ENCODE measurements at places on chromosomes 13 and 19. TPM values are rescaled to one million over a fixed set of nuclear protein-coding genes. Genes with fewer than 3 reads are reported as not detected.
A peak's percentile ranks its signal among the peaks of the same experiment; 100 is the strongest.

DNA sequence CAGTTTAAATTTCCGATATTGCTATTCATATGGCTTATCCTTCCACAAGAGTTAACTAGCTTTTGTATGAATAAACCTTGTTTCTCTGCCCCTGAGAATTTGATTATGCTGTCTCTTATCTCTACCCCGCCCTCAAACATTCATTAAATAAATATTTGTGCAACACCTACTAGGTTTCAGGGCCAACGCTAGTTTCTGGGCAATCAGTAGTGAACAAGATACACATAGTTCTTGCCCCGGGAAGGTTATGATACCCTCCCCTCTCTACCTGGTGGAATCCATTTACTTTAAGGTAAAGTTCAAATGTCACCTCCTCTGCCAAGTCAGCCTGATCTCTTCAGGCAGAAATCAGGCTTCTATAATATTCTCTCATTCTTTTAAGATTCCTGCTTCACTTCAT is 16.6 kb upstream of the USP12 start:
- no peak for DNase-seq

The SIGLEC11 gene
- polyA plus RNA-seq = 6.6 TPM

DNA sequence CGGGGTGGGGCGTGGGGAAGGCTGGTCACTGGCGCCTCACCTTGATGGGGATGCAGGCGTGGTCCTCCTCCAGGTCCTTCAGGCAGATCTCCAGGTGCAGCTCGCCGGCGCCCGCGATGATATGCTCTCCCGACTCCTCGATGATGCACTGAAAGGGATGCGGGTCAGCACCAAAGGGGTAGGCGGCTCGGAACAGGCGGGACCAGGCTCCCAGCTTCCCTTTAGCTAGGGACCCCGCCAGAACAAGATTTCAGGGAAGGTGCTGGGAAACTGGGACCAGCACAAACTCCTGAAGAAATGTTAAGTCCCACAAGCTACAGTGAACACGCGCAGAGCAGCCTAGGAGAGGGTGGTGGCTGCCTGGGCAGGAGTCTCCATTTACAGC is 6.0 kb downstream of the EEF2 start:
- no peak for DNase-seq

DNA sequence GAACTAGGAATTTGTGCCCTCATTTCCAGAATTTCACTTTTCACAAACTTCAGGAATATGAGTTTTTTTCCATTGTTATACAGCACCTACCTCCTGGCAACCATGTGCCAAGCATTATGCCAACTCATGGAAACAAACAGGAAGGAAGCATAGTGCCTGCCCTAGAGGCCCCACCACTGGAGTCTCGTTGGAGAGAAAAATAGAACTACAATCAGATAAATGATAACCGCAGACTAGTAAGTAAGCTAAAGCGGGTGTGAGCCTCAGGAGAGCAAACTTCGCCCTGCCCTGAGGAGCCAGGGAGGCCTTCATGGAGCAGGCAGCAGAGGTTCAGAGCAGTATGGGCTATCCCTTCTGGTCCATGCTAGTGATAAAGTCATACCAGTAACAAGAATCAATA is 75.9 kb downstream of the FRY start:
- DNase-seq = no peak

The NCCRP1 gene
- 4.5 TPM for polyA plus RNA-seq

GRCh38 chr19:10279737-10280442 is 6.9 kb upstream of the ICAM4 start:
- DNase-seq = no peak

The CGB5 gene
- not detected for polyA plus RNA-seq

GRCh38 chr19:15252398-15253018 is 20.3 kb upstream of the EPHX3 start:
- DNase-seq = no peak

The MTRF1 gene
- 16.0 TPM for polyA plus RNA-seq

The ASF1B gene
- polyA plus RNA-seq = 23.0 TPM

DNA sequence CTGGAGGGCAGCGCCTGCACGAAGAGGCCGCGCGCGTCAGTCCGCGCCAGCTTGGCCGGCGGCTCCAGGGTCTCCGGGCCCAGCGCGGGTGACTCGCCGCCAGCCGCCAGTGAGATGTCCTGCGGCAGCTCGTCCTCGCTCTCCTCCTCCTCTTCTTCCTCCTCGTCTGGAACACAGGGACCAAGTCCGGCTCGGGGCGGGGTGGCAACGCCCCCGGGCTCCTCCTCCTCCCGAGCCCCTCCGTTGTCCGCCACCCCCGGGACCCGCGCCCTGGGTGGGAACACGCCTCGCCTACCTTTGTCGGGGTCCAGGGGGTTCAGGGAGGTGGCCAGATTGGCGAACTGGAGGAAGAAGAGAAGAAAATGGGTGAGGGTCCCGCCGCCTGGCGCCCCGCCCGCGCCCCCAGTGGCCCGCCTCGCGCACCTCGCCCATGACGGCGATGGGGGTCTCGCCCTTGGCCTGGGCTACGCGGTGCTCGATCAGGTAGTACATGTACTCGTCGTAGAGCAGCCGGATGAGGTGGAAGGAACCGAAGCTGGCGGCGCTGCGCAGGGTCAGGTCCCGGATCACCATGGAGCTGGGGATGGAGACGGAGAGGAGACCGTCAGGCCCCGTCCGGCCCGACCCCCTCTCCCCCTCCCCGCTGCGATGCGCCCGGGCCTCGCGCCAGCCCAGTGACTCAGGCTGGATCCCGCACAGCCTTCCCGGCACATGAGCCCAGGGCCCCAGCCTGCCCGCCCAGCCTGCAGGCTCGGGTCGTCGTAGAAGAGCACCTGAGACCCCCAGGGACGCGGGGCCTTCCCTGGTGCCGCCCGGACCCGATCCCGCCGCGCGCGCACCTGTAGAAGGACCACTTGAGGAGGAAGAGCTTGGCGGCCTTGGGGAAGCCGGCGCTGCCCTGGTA is 10.6 kb downstream of the DCAF15 start:
- no peak for DNase-seq

DNA sequence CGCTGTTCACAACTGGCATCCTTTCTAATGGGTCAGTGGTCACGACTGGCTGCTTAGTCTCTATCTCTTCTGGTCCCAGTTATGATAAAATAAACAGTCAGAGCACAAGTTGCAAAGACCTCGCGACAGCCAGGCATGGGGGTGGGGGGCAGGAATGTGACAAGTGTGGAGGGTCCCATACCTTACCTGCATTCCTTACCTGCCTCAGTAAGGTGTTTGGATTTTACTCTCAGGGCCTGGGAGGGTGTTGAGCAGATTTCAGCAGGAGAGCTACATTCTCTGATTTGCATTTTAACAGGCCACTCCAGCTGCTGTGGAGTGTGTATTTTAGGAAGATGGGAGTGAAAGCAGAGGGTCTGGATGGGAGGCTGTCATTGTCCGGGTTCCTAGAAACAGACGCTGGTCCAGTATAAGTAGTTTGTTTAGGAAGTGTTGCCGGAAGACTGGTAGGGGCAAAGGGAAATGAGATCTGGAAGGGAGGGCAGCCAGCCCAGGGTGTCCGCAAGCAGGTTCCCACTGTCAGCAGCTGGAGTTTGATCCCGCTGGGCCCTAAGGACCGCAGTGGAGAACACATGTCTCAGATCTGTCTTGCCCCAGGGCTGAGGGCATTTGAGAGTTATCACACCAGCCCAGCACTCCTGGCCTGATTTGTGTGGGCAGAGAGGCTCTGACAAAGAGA is 920.0 kb downstream of the UQCRFS1 start:
- no peak for DNase-seq

The MEIOSIN gene
- polyA plus RNA-seq = not detected

DNA sequence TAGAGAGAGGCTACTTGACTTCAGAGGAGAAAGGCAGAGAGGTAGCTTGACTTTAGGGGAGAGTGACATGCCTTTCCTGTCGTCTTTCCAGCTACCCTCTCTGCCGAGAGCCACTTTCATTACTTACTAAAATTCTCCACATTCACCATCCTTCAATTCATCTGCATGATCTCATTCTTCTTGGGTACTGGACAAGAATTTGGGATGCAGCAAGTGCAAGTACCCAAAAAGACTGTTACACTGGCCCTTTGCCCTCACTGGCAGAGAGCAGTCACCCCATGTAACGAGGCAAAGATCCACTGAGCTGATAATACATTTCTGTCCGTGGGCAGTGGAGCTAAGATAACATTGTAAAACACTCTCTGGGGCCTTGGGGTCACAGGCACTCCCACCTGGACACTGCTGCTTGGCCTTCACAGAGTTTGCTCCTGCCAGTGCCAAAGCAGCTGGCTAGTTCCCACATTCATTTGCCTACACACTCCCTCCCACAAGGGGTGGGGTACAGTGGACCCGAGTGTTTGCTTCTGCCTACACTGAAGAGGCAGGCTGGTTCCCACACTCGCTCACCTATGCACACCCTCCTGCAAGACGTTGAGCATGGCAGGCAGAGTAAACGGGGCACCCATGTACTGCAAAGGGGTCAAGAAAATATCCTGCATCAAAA is 1276.9 kb upstream of the PCDH9 start:
- no peak for DNase-seq

The AP3D1 gene
- 106 TPM for polyA plus RNA-seq

- DNase-seq = no peak
Measured at GRCh38 chr19:57558525-57558924, 1.1 kb downstream of the ZNF550 start.

- peak; percentile 53 for DNase-seq
Measured at GRCh38 chr19:29714953-29715700, at the start of gene C19orf12. Gene C19orf12 (minus strand): TSS chr19:29715261. CDS start chr19:29708413, 6,848 bp downstream.

DNA sequence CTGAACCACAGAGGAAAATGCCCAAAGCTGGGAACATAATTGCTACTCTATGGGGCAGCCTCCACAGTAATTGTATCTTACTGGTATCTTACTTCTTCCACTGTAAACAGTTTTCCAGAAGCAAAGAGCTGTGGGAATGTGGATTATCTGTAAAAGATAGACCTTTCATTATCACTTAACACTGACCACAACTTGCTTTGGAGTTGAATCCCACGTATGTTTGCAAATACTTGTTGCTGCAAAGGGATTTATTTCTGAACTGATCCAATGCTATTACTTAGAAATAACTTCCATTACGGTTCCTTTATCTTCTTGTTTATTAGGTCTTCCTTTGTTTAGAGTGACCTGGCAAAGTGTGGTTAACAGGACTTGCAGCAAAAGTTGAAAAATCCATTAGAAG is 218.1 kb downstream of the KCTD12 start:
- no peak for DNase-seq

Data from renal cortex interstitium (tissue), 15 donors.